ENCODE measurements at places on chromosomes 16 and 17.
A peak's percentile ranks its signal among the peaks of the same experiment; 100 is the strongest.

GRCh38 chr17:77307479-77308198 lies 166.9 kb downstream of the SEC14L1 start:
- DNase-seq: no peak

DNA sequence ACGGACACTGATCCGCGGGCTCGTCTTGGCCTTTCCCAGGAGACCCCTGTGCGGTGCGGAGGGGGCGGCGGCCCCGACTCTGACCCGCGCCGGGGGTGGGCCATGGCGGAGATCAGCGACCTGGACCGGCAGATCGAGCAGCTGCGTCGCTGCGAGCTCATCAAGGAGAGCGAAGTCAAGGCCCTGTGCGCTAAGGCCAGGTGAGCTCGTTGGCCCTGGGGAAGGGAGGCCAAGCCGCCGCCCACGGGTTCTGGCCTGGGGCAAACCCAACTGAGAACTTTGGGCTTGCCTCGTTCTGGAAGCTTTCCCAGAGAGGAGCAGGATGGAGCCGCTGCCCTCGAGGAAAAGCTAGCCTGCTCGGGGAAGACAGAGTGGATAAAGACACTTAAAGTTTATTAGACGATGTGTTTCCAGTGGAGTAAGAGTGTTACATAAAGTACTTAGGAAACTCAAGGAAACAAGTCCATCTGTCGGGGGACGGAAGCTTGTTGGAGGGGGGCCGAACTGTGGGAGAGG lies 540 bp downstream of the PPP4C start:
- DNase-seq: no peak

DNA sequence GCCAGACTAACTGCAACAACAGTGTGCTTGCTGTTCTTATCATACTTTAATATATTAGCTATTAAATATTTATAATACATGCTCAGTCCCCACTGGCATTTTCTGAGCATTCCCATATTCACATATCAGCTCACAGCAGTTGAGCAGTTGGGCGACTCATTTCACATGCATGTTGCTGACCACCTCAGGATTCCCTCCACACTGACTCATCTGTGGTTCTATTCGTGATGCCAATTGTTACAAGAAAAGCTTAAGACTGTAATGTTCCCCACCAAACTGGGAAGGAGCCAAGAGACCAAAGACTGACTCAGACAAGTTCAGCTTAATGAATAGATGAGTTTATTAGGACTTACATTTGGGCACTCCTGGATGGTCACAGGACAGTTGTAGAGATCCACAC lies 100.3 kb upstream of the KIF2B start:
- peak; percentile 100 for DNase-seq

DNA sequence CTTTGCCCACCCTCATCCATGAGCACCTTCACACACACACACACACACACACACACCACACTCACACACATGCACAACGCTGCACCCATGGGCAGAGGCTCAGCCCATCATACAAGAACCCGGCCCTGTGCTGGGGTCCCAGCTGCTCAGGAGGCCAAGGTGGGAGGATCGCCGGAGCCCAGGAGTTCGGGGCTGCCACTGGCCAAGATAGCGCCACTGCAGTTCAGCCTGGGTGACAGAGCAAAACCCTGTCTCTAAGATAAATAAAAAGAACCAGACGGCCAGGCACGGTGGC lies 3.4 kb upstream of the FSCN2 start:
- DNase-seq: no peak

DNA sequence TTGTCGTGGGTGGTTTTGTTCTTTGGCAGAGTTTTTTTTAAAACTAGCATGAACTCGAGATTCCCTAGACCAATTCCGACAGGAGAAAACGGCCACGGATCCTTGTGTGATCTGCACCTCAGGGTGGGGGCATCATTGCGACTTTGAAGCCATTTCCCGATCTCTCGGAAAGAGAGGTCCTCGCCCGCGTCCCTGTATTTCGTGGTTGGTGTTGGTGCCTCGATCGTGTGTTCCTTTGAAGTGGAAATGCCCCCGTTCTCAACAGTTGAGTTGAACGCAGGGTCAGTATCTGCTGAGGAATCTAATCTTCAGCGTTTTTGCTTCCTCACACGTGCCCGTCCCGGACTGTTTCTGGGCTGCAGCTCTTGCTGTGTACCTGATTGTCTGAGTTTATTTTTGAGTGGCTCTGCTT lies 1.1 kb downstream of the CRAMP1 start:
- no peak for DNase-seq

GRCh38 chr17:65850486-65850885 lies 289.0 kb upstream of the AXIN2 start:
- peak; percentile 29 for DNase-seq
